ENCODE measurements at places on chromosomes 13 and 19. TPM values are rescaled to one million over a fixed set of nuclear protein-coding genes. Genes with fewer than 3 reads are reported as not detected.

- H3K4me3 ChIP-seq: no peak overlapping the region
- DNase-seq: no peak
- no peaks in the 10 kb centered on the region for H3K27me3 ChIP-seq
- H3K36me3 ChIP-seq: no peaks in the 10 kb centered on the region
- H3K4me1 ChIP-seq: peaks cover 26% of the 10 kb centered on the region
Measured at GRCh38 chr13:43362556-43362955, 339.2 kb downstream of the DNAJC15 start.

- no peak overlapping the region for H3K4me3 ChIP-seq
- DNase-seq: no peak
- peaks cover 11% of the 10 kb centered on the region for H3K36me3 ChIP-seq
- H3K4me1 ChIP-seq: no peaks in the 10 kb centered on the region
- H3K27me3 ChIP-seq: no peaks in the 10 kb centered on the region
Measured at GRCh38 chr19:13999085-13999484, 7.0 kb downstream of the RFX1 start.

DNA sequence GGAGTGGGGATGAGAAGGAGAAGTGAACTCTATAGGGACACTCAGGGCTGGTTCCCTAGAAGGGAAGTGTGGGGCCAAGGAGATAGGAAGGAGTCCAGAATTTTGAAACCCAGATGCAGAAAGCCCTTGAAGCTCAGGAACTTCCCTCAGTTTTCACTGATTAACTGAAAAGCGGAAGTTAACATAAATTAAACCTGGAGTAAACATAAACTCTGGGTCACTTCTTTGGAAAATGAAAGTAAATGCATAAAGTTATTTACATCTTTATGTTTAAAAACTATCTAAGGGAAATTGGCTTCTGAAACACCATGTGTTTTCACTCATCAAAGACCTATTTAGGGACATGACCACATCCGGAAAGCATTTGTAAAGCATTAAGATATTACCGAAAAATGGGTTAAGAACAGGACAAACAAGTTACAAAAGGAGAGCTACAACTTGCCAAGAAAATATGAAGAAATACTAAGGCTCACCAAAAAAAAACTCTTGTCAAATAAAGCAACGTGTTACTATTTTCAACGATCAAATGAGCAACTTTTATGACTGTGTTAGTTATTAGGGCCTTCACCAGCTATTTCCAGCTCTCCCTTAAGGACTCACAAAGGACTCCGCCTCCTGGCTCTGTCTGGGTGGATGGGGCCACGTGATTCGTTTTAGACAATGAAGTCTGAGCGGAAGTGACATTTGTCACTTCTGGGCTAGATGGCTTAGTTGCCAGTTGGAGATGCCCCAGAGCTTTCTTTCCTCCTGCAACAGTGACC, 439.1 kb upstream of the ZNF507 start:
- H3K4me1 ChIP-seq: no peaks in the 10 kb centered on the region
- H3K4me3 ChIP-seq: no peak overlapping the region
- H3K27ac ChIP-seq: no peak overlapping the region
- H3K27me3 ChIP-seq: no peaks in the 10 kb centered on the region
- no peak for DNase-seq

DNA sequence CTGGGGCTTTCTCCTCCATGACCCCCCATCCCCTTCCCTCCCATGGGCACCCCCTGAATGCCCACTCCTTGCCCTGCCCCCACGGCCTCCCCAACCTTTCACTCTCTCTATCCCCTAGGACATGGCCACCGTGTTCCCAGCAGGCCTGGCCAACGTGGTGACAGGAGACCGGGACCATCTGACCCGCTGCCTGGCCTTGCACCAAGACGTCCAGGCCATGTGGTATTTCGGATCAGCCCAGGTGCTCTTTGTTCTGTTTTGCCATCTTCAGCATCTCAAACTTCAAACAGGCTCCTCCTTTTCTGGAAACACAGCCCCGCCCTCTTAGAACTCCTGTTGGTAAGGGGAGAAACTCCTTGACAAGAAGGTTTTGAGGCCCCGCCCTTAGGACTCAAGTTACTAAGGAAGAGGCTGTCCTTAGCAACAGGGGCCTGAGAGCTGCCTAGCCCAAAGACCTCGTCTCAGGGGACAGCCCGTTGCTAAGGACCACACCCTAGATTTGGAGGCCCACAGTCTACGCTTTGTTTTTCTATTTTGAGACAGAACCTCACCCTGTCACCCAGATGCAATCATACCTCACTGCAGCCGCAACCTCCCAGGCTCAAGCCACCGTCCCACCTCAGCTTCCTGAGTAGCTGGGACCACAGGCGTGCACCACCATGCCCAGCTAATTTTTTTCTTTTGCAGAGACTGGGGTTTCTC, 5.1 kb upstream of the FLT3LG start:
- H3K27me3 ChIP-seq: peaks cover 3% of the 10 kb centered on the region
- H3K27ac ChIP-seq: no peak overlapping the region
- peak overlapping the region; percentile 31 for H3K4me3 ChIP-seq
- peaks cover 9% of the 10 kb centered on the region for H3K4me1 ChIP-seq
- DNase-seq: no peak

- peaks cover 75% of the 10 kb centered on the region for H3K27me3 ChIP-seq
- no peak overlapping the region for H3K27ac ChIP-seq
- no peaks in the 10 kb centered on the region for H3K36me3 ChIP-seq
Measured at GRCh38 chr19:33343859-33344572, 29.5 kb upstream of the CEBPG start.

- H3K27ac ChIP-seq: no peak overlapping the region
- DNase-seq: no peak
- no peaks in the 10 kb centered on the region for H3K36me3 ChIP-seq
- H3K4me1 ChIP-seq: no peaks in the 10 kb centered on the region
Measured at GRCh38 chr19:28961772-28962500, 251.0 kb downstream of the UQCRFS1 start.

DNA sequence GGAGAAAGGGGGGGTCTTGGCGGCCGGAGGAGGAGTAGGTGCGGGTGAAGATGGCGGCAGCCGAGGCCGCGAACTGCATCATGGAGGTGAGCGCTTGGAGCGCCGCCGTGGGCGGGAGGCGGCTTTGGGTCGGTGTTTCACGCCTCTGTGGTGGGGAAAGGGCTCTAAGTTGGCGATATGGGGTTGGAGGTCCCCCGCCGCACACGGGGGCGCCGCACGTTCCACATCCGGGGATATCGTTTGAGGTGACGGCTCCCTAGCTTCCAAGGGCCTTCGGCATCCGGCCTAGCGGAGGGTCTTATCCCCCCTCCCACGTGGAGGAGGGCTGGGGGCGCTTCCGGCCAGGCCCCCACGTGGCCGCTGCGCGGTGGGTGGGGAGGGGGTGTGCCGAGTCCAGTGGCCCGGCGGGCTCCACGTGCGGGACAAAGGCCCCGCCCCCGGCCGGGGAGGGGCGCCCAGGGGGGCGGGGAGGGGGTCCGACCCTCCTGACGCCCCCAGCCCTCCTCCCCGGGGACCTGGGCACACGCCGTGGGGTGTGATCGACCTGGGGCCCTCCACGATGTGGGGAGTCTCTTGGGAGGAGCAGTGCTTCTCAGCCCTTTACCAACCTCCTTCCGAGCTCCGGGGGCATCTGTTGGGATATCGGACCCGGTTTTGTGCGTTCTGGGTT, at the start of gene PRMT1:
Gene PRMT1, plus strand, starts transcription at position 41 of the 670 bp plus-strand sequence. Its CDS starts 10 bp downstream, at position 51.
- peak within 1 kb of the TSS; percentile 100 for H3K4me3 ChIP-seq
- peaks cover 36% of the 10 kb centered on the region for H3K4me1 ChIP-seq
- peaks cover 6% of the 10 kb centered on the region for H3K27me3 ChIP-seq
- peak within 1 kb of the TSS; percentile 100 for H3K27ac ChIP-seq
- H3K36me3 ChIP-seq: peaks cover 7% of the 10 kb centered on the region

DNA sequence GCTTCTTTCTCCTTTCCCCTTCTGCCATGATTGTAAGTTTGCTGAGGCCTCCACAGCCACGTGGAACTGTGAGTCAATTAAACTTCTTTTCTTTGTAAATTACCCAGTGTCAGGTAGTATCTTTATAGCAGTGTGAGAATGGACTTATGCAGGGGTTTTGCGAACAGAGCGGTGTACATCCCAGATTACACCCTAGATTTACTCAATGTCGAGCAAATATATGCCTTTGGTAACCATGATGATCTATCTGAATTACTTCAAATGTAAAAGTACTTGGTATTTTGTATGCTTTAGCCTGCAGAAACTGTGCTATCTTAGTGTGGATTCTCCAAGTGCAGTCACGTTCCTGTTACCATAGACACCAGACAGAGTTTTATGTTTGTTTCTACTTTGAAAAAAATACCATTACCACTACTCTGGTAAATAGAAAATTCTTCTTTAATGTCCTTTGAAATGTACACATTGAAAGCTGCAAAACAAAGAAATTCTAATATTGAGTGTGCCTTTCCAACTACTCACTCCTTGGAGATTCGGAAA, 510.4 kb upstream of the ARGLU1 start:
- H3K27me3 ChIP-seq: no peaks in the 10 kb centered on the region
- H3K4me3 ChIP-seq: no peak overlapping the region
- peaks cover 7% of the 10 kb centered on the region for H3K36me3 ChIP-seq
- H3K27ac ChIP-seq: no peak overlapping the region
- DNase-seq: no peak

- no peaks in the 10 kb centered on the region for H3K27me3 ChIP-seq
- peaks cover 4% of the 10 kb centered on the region for H3K36me3 ChIP-seq
- no peak overlapping the region for H3K4me3 ChIP-seq
- no peak overlapping the region for H3K27ac ChIP-seq
- no peak for DNase-seq
Measured at GRCh38 chr13:98495627-98496478, 81.1 kb downstream of the STK24 start.

DNA sequence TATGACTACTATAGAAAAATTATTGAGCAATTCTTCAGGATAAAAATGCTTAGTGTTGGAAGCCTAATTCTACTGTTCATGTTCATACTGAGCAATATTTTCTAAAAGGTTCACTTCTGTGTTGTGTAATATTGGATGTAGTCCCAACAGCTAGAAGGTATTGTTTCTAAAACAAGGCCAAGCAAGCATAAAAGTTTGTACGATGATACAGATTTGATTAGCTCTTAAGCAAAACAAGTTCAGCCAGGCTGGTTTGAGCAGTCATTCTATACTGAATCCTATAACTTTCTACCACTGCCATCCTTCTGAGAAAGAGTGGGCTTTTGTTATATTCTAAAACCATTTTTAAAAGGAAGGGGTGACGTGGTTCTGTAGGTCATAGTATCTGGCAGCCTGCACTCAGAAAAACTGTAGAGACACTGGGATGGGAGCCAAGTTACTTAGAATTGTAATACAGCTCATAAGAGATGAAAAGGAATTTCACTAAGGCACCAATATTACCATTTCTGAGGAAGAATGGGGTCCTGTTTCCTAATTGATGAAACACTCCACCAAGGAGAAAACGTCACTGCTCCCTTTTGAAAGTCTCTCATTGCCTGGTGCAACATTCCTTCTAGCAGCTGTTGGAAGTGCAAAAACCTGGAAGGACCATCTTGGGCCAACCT, 275.0 kb upstream of the DACH1 start:
- H3K4me1 ChIP-seq: no peaks in the 10 kb centered on the region
- H3K27ac ChIP-seq: no peak overlapping the region
- H3K36me3 ChIP-seq: no peaks in the 10 kb centered on the region
- H3K4me3 ChIP-seq: no peak overlapping the region

GRCh38 chr13:113734099-113734825, 24.8 kb upstream of the TMEM255B start:
- DNase-seq: no peak
- no peaks in the 10 kb centered on the region for H3K27me3 ChIP-seq
- no peaks in the 10 kb centered on the region for H3K4me1 ChIP-seq
- no peaks in the 10 kb centered on the region for H3K36me3 ChIP-seq
- no peak overlapping the region for H3K4me3 ChIP-seq

DNA sequence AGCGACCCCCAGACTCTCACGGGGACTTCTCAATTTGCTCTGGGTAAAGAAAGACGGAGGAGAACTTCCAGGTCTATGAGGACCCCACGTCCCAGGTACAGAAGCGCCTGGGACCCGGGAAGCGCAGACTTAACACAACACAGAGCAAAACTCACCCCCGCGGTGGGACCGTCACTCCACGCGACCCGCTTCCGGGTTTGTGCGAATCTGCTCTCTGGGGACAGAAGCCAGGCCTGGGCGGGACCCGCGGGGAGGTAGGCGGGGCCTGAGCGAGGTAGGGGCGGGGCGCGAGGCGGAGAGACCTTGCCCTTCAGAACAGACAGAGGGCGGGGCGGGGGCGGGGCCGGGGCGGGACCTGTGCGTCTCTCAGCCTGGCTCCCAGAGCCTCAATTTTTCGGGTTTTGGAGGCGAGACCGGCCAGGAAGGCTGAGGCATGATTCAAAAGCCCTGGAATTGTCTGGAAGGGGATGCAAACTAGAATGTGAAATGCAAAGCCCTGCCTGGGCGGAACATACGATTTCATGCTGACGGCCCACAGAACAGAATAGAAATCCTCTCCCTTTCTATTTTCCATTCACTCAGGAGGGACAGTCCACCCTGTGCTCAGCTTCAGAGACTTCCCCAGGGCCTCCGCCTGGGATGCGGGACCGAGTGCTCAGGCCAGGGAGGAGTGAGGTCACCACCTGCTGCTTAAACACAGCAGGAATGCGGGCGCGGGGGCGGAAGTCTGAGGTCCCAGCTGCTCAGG, 19.3 kb upstream of the ZNF888 start:
- DNase-seq: peak; percentile 92
- peaks cover 30% of the 10 kb centered on the region for H3K4me1 ChIP-seq
- H3K36me3 ChIP-seq: peaks cover 16% of the 10 kb centered on the region

- H3K4me3 ChIP-seq: no peak overlapping the region
- H3K27ac ChIP-seq: no peak overlapping the region
- H3K36me3 ChIP-seq: peaks cover 7% of the 10 kb centered on the region
Measured at GRCh38 chr19:15874821-15875474, 22.9 kb downstream of the CYP4F2 start.

DNA sequence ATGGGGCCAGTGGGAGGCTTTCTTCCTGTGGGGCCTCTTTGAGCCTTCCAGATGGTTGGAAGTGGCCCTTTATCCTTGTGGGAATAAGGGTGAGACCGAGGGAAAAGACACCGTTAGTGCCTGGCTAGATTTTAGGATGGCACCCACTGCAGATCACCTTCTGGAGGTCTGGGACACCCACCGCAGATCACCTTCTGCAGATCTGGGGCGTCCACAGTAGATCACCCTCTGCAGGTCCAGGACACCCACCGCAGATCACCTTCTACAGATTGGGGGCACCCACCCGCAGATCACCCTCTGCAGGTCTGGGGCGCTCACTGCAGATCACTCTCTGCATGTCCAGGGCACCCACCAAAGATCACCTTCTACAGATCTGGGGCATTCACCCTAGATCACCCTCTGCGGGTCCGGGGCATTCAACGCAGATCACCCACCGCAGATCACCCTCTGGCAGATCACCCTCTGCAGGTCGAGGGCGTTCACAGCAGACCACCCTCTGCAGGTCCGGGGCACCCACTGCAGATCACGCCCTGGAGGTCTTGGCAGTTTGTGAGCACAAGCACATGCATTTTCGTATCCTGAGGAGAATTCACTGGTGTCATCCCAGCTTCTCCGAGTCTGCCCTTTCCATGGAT, 153.4 kb upstream of the TSHZ3 start:
- H3K4me3 ChIP-seq: no peak overlapping the region
- no peak overlapping the region for H3K27ac ChIP-seq
- H3K4me1 ChIP-seq: no peaks in the 10 kb centered on the region
- peaks cover 12% of the 10 kb centered on the region for H3K27me3 ChIP-seq
- H3K36me3 ChIP-seq: no peaks in the 10 kb centered on the region

GRCh38 chr13:40031031-40031430, 375.6 kb downstream of the COG6 start:
- H3K36me3 ChIP-seq: peaks cover 2% of the 10 kb centered on the region
- no peak overlapping the region for H3K4me3 ChIP-seq
- no peak for DNase-seq
- H3K27ac ChIP-seq: no peak overlapping the region
- no peaks in the 10 kb centered on the region for H3K27me3 ChIP-seq

GRCh38 chr19:31693131-31693932, 344.1 kb upstream of the TSHZ3 start:
- peaks cover 5% of the 10 kb centered on the region for H3K27me3 ChIP-seq
- no peaks in the 10 kb centered on the region for H3K4me1 ChIP-seq
- no peaks in the 10 kb centered on the region for H3K36me3 ChIP-seq
- no peak for DNase-seq

The KCNJ14 gene
- 2.0 TPM for total RNA-seq

The RPL21 gene
- total RNA-seq: 1,081 TPM

The LPAR6 gene
- 23.8 TPM for total RNA-seq

The POLRMT gene
- total RNA-seq: 71.1 TPM

The LRRC63 gene
- total RNA-seq: 0.37 TPM
